ENCODE measurements at places on chromosomes 2 and 18.

- no peak for DNase-seq
Measured at GRCh38 chr2:148909114-148909513, 34.1 kb downstream of the KIF5C start.

GRCh38 chr2:30932870-30933269 is 125.6 kb upstream of the CAPN13 start:
- no peak for DNase-seq

GRCh38 chr2:197997083-197997541 is 192.7 kb downstream of the PLCL1 start:
- no peak for DNase-seq

DNA sequence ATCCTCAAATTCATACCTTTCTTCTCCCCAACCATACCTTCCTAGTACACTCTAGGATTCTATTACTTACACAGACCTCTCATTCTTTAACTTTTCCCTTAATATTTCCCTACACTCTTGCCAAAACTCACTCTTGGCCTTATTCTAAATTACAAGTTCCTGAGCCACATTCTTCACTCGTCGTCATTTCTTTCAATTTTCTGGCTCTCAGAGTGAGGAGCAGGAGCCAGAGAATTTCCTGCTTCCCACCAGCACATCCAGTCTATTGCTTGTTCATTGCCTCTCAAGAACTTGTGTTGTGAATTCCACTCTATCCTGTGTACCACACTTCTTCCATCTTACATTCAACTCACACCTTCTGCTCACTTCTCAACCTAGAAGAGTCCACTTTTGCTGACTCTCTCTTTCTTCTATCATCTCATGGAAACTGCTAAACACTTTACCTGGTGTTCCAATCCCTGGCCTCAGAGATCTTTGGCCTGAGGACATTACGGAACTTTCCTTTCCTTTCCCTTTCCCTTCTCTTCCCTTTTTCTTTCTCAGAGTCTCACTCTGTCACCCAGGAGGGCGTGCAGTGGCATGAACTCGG is 171.6 kb downstream of the PLCL1 start:
- DNase-seq = no peak

DNA sequence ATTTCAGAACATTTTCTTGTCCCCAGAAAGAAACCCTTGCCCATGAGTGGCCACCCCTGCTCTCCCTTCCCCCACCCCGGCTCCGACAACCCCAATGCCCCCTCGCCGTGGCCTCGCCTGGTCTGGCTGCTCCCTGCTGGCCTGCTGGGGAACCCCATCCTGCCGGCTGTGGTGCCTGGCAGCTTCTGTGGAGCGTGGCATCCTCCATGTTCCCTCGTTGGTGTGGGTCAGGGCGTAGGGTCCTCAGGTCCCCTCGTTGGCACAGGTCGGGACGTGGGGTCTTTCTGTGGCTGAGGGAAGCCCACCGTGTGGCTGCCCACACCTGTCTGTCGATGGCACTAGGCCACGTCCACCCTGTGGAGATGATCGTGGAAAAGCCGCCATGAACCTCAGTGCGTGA is 61.9 kb downstream of the NFATC1 start:
- no peak for DNase-seq

DNA sequence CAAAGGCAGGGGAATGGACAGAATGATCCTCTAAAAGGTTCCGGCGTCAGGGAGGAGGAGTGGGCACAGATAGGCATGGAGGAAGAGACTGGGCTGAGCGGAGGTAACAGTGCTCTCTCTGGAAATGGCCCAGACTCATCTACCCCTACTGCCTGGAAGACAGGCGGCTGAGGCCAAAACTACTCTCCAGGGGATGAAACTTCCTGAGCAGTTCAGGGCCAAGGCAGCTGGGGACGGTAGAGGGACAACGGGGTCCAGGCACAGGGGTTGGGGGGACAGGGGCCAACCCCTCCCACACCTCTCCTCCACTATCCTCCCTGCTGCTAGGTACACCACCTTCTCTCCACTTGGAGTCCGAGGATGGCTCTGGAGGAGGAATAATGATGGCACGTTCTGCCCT is 94.3 kb downstream of the TNS1 start:
- no peak for DNase-seq

DNA sequence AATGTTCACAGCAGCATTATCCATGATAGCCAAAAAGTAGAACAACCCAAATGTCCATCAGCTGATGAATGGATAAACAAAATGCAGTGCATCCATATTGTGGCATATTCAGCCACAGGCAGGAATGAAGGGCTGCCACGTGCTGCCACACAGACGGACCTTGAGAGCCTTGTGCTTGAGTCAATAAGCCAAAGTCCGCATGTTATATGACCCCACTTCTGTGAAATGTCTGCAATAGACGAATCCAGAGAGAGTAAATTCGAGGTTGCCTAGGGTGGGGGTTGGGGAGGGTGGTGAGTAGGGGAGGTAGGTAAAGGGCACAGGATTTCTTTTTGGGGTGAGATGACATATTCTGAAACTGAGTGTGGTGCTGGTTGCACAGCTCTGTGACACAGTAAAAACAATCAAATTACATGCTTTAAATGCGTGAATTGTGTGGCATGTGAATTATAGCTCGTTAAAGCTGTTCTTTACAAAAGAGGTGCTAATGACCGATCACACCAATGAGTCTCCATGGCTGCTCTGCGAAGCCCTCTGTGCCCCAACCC is 38.9 kb upstream of the LDLRAD4 start:
- no peak for DNase-seq

DNA sequence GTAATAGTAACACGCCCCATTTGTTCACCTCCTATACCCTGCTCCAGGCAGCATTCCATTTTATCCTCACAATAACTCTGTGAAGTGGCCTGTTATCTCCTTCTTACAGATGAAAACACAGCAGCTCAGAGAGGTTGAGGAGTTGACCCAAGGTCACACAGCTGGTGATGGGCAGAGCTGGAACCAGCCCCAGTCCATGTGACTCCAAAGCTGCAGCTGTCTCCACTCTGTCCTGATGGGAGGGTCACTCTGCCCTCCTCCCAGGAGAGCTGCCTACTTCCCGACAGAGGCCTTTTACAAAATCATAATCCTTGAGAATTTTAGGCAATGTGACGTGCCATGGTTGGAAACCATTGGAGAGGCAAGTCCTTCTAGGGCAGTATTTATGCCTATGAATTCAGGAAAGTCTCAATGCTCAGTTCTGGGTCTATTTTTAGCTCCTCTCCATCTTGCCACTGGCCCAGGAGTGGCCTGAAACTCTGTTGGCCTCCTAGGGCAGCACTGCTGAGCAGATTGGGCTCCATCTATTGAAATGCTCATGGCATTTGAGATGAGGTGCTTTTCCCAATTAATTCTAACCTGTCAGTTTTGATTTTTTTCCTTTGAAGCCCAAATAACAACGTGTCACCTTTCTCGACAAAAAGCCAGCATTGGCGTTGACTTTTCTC is 162.0 kb upstream of the MSH6 start:
- DNase-seq = no peak

DNA sequence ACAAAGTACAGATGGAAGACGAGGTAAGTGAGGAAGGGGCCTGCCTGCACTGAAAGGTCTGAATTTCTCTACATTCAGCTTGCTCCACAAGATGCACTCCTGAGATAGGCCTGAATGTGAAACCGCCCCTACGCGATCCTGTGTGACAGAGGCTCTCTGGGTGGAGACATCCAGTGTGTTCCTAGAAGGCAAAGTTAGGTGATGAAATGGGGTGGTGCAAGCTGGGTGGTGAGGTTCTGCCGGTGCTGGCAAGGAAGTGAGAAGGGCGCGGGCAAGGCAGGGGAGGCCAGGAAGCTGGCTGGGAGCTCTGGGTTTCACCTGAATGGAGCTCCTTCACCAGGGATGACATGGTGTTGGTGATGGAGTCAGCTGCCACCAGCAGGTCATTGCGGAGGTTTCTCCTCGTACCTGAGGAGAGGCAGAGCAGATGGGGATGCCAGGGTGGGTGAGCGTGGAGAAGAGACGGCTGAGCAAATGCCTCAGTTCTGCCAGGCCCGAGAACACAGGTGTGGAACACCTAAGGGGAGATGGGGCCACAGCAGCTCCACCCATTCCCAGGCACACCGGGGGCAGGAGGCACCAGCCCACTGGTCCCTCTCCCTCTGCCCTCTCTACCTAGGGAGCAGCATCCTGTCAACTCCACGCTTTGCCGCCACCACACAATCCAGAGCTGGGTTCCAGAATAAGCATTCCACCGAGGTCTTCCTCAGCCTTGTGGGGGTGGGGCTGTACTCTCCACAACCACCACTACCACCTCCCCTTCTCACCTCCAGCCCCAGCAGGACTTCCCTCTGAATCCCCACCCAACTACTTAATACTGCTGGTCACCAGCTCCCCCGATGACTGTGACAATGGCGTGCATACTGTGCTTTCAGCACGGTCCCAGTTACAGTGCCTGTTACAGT is 45.5 kb upstream of the DNMT3A start:
- DNase-seq = no peak

DNA sequence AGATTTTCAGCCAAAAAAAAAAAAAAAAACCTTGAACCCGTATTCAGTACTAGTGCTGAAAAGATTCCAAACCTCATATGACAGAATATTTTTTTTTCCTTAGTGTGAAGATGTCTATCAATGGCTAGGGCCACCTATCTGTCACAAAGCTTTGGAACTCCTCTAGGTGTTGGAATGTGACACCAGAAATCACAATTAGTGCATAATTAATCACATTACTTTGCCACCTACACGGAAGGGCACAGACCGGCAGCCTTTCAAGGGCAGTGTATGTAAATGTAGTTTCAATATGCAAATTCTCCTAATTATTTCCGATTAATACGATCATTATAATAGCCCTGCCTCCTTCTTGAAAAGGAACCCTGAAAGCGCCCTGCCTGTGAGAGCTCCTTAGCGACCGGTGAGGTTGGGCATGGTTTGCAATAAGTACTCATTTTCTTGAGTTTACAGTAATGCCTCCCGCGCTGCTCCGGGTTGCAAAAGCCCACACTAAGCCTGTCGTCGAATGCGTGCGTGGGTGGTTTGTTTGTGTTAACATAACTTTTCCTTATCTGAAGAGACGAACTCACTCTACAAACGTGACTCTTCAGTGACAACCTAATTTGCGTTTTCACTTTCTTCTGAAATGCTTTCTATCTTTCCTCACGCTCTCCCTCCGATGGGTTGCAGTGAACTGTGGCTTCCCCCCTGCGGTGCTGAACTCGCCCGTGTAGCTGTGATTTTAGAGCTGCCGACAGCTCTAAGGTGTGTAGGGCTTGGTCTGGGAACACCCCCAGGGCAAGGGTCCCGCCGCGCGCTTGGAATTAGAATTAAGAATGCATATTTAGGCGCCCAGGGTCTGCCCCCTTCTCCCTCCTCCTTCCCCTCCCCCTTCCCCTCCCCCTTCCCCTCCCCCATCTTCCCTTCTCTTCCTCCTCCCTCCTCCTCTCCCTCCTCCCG is 765 bp upstream of the ID2 start:
- DNase-seq = no peak

- no peak for DNase-seq
Measured at GRCh38 chr2:98891591-98891990, 44.4 kb downstream of the CRACDL start.

DNA sequence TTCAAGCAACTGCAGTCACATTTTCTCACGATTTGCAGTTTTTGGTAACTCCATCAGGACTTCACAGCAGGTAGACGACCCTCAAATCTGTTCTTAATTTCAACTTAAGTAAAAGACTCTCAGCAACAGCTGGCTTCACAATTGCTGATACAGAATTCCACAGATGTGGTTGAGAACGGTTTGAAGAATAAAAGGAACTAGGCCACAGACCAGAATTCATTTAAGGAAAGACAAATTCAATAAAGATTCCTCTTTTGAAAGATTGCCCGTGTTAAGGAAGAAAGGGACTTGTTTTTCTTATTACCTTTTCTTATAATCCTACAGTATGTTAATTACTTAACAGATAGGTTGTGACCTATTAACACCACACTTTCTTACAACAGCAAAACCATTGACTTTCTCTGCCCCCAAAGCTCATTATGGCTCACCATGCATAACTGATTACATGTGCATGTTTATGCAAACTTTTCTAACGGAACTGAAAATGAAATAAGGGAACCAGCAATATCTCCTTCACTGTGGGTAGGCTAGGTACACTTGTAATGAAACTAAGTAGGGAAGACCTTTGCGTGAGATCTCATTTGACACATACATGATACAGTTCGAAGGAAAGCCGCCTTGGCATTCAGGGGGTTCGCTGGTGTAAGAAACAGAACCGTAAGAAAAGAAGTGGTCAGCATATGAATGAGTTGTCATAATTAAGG is 4.7 kb upstream of the ZNF516 start:
- DNase-seq = no peak

DNA sequence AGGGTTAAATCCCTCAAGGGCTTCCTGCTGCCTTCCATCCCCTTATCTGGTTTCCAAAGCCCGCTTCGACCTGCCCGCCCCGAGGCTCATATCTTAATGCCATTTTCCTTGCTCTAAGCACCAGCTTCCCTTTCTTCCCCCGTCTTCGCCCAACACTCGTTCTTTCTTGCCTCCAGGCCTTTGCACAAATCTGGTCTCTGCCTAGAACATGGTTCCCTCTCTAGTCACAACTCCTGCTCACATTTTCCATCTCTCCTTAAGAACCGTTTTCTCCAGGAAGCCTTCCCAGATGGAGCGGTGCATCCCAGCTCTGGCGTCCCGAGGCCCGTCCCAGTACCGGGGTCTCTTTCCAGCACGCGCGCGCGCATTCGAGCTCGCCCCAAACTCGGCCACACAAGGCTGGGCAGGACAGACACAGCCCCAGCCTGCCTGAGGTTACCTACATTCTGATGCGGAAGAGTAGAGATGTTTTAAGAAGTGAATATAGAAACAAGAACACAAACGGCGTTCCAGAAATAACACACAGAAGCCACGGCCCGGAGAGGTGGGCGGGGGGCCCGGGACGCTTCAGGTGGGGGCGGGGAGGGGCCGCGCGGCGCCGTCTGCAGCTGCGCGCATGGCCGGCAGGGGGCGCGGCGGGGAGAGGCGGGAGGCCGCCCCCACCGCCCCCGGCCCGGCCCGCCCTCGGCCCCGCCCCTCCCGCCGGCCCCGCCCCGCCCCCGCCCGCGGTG is at the start of gene DGKD:
TSS of gene DGKD (plus strand) at position 726 of the 731 bp plus-strand sequence. CDS start 25 bp downstream, outside the sequence.
- DNase-seq = peak; percentile 52

- peak; percentile 68 for DNase-seq
Measured at GRCh38 chr2:17830053-17831034, 14.1 kb downstream of the MSGN1 start.

DNA sequence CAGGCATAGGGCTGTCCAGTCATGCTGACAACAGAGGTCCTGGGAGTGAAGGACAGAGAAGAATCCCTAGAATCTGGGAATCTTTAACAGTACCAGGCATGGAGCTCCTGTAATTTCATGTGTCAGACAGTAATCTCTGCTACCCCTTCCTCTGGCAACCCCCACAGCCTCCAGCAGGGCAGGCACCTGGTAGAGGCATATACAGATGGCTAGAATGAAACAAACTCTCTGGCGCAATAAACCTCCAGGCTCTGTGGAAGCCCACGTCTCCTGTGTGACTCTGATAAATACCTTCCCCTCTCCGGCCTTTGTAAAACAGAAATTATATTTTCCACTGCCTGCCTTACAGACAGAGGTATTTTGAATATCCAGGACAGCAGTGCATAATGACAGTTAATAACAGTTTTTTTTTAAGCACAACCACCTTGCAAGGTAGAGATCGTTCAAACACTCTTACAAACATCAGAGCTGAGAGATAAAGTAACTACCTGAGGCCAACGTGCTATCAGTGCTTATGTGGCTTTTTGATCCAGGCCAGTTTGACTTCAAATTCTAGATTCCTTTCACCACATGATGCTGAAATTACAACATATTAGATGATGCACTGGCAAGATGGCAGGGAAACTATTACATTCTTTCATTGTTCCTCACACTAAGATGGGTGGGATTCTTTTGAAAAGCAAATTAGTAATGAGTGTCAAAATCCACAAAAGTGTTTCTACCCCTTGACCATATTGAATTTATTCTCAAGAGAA is 47.7 kb upstream of the TMEM247 start:
- DNase-seq = no peak

Data from anterior cingulate cortex (tissue), 58 donors.